ENCODE measurements at places on chromosomes 2 and 18.

GRCh38 chr18:24083550-24083949 lies 55.3 kb upstream of the CABYR start:
- no peak for DNase-seq

GRCh38 chr2:48147719-48148118 lies 241.4 kb upstream of the FBXO11 start:
- DNase-seq, result no peak

- DNase-seq, result no peak
Measured at GRCh38 chr18:31684279-31685096, at the start of gene B4GALT6. TSS of gene B4GALT6 (minus strand) at chr18:31684581. CDS start at chr18:31684426, 155 bp downstream.

- DNase-seq, result no peak
Measured at GRCh38 chr2:164711766-164712138, 90.5 kb upstream of the GRB14 start.

GRCh38 chr2:207920321-207920720 lies 105.0 kb downstream of the PLEKHM3 start:
- DNase-seq, result no peak

GRCh38 chr2:23145460-23145859 lies 239.5 kb upstream of the KLHL29 start:
- DNase-seq, result no peak

- no peak for DNase-seq
Measured at GRCh38 chr18:8526332-8526731, 82.9 kb upstream of the RAB12 start.

- no peak for DNase-seq
Measured at GRCh38 chr2:120546048-120546864, 189.4 kb upstream of the GLI2 start.

- no peak for DNase-seq
Measured at GRCh38 chr2:96085541-96086355, 30.6 kb downstream of the ADRA2B start.

DNA sequence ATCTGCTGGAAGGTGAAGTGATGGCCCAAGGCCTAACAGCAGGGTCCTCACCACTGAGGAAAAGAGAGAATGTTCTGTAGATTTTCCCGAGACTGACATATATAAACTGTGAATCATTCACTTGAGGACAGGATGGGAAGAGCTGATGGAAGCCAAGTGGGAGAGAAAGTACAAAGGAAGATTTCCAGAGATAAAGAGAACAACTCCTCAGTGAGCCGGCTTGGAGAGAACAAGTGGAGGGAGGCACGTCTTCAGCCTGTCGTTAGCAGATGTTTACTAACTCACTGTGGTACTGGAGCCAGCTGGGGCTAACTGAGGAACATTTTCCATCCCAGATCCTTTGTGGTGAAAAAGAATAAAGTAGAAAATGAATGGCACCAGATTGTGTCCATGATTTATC lies 552.9 kb upstream of the TNP1 start:
- no peak for DNase-seq

DNA sequence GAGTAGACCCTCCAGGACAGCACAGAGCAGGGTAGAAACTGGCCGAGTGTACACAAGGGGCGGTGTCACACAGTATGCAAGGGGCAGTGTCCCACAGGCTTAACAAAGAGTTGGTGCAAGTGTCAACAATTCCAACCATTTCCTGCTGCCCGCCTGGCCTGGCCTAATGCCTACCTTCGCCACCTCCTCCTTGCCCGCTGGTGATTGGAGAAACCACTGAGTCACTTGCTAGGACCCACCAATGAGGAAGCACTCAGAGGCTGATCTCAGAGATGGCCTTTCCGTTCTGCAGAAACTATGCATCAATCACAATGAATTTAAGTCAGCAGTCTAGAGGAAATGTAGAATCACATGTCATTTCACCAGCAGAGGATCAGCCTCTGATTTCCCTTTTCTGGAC lies 263.3 kb upstream of the PKDCC start:
- DNase-seq, result no peak

Data from activated CD4-positive, alpha-beta T cell treated with anti-CD3 and anti-CD28 coated beads, Interleukin-2, amount 50 U/mL, for 16 hours (primary cell).